Right lobe of liver (tissue), 6 donors: ENCODE measurements at places on chromosomes 12 and 14. TPM values are rescaled to one million over a fixed set of nuclear protein-coding genes. Genes with fewer than 3 reads are reported as not detected.

The ASCL1 gene
- total RNA-seq = 0.18 TPM

DNA sequence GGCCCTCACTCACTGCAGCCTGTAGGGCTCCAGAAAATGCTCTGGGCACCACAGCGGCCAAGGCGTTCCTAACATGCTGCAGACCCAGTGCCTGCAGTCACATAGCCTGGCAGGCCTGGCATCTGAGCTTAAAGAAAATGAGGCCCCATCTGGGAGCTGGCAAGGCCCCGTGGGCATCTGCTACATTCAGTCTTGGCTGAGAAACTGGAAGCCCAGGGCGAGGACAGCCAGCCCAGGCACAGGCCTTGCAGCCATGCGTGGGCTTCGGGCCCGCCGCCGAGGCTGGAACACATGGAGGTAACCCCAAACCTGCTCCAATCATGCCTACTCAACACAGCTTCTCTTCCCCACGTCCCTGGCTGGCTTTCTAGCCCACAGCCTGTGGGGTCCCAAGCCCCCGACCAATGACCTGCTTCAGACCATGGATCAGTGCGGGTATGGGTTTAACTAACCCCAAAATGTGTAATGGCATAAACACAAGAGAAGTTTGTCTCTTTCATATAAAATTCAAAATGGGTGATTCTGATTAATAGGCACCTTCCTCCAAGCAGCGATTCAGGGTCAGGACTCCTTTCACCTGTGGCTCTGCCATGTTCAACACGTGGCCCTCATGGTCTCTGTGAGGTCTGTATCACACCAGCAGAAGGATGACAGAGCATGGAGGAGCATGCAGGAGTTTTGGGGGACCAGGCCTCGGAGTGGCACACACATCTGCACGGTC, 6.4 kb downstream of the NGB start:
- H3K27me3 ChIP-seq = no peaks in the 10 kb centered on the region
- H3K4me3 ChIP-seq = no peak overlapping the region
- DNase-seq = no peak
- H3K36me3 ChIP-seq = no peaks in the 10 kb centered on the region
- no peak overlapping the region for H3K27ac ChIP-seq

DNA sequence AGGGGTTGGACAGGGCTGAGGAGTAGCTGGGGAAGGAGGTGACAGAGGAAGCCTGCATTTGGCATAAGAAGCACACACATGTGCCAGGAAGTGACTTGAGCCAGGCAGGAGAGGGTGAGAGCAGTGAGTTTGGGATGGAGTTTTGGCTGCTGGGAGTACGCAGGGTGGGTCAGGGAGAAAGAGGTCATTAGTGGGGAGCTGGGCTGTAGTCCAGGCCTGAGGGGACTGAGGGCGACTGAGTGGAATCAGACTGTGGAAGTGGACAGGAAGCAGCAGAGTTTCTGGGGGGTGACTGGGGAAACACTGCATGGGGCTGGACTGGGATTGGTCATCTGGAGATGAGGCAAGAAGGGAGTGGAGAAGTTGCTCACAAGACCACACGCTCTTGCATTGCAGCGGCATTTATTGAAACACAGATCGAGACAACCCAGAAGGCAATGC, 7.6 kb downstream of the KRT85 start:
- H3K27me3 ChIP-seq = no peaks in the 10 kb centered on the region
- DNase-seq = no peak
- H3K36me3 ChIP-seq = no peaks in the 10 kb centered on the region
- no peak overlapping the region for H3K4me3 ChIP-seq

DNA sequence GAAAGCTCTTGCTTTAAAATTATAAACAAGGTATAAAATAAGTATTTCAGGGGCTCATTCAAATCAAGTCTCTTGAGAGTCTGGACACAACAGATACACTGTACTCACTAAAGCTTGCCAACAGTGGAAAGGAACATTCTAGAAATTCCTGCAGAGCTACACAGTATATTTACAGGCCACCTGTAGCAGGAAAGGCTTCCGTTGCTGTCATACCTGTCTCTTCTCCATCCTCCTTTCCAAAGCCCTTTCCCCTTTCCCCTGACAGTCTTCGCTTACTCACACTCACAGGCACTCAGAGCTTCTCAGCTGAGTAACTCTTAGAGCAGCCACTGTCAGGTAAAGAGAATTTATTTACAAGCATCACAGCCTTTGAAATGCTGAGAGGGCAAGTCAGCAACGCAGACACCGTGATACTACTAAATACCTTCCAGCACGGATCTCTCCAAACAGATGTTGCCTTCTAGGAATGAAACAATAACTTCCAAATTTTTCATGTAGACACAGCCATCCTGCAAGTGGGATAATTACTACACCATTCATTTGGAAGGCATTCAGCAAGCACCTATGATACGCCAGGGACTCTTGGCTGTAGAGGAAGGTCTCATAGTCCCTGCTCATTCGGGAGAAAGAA, 167.9 kb downstream of the FOXN3 start:
- peaks cover 10% of the 10 kb centered on the region for H3K4me1 ChIP-seq
- H3K27me3 ChIP-seq = no peaks in the 10 kb centered on the region
- H3K36me3 ChIP-seq = no peaks in the 10 kb centered on the region

DNA sequence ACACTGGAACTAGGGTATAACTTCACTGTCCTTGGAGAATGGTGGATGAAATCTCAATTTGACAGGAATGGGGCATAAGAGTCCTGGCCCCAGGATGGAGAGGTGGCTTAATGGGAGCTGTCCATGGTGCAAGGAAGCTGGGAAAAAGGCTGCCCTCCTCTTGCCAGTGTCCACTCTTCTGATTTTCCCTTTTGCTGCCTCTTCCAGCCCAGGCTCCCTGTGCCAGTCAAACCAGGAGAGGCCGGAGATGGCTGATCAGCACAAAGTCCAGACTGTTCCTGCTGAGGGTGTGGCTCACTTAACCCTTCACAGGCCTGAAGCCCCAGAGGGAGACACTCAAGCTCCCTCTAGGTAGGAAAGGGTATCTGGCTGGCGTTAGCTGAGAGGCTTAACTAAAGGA, at the start of gene MYO1A:
TSS of gene MYO1A (minus strand) at position 240 of the 400 bp plus-strand sequence. CDS start 1,806 bp downstream, outside the sequence.
- H3K4me3 ChIP-seq = no peak within 1 kb of the TSS
- no peak within 1 kb of the TSS for H3K27ac ChIP-seq
- H3K36me3 ChIP-seq = no peaks in the 10 kb centered on the region
- no peaks in the 10 kb centered on the region for H3K27me3 ChIP-seq
- no peak for DNase-seq
- no peaks in the 10 kb centered on the region for H3K4me1 ChIP-seq
